SK-N-SH treated with all-trans-retinoic acid at 6 μM for 48 hours (cell line): ENCODE measurements at places on chromosomes 13 and 19.

GRCh38 chr13:43377149-43377548 is 353.8 kb downstream of the DNAJC15 start:
- no peak for ATAC-seq

- ATAC-seq = peak; percentile 87
Observed at GRCh38 chr19:48513289-48514122, 1.9 kb upstream of the LMTK3 start.

- no peak for ATAC-seq
Observed at GRCh38 chr19:19458110-19458816, 52.8 kb downstream of the GATAD2A start.

GRCh38 chr19:17060802-17061201 is 14.4 kb downstream of the HAUS8 start:
- ATAC-seq = no peak

- no peak for ATAC-seq
Observed at GRCh38 chr13:112938680-112939079, 30.3 kb upstream of the MCF2L start.

DNA sequence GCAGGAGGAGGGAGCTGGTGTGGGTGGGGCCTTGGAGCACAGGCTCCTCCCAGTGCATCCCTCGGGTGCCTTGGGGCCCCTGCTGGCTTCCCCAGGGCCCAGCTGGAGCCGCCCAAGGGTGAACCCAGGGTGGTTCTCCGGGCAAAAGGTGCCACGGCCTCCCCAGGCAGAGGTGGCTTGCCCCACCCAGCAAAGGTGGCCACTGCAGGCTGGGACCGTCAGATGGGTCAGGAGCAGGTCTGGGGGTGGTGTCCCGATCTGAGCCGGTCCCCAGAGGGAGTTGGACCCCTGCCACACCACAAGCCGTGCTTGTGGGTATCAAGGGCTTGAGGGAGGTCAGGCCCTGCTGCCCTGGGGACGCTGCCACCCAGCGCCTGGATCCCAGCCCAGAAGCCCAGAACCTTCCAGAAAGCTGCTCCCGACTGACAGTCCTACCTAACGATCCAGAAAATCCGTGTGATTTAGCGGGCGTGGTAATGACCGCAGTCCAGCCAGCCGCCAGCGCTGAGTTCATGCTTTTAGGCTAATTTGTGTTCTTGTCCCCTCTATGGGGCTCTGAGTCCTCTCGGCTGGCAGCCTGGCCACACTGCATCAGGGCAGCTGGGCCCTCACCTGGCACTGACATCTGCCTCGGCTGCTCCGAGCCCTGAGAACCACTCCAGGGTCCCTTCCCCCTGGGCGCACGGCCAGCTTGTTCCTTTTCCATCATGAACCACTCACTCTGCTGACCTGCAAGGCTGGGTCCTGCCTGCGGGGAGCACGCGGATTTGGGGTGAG is 5.0 kb upstream of the GRIN3B start:
- no peak for ATAC-seq

DNA sequence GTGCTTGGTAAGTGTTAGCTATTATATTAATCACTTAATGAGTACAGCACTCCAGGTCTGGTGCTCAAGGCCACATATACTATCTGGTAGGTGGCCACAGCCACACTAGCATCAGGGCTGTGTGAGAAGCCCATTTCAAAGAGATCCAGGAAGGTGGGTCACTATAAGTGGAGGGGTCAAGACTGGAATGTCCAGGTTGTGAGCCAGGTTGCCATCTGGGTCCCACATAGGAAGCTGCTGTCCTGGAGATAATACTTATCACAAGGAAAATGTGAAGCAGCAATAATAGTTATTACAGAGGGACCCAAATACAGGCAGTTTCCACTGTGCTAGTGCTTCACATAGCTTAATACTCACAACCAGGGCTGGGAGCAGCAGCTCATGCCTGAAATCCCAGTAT is 13.1 kb downstream of the C19orf47 start:
- no peak for ATAC-seq

DNA sequence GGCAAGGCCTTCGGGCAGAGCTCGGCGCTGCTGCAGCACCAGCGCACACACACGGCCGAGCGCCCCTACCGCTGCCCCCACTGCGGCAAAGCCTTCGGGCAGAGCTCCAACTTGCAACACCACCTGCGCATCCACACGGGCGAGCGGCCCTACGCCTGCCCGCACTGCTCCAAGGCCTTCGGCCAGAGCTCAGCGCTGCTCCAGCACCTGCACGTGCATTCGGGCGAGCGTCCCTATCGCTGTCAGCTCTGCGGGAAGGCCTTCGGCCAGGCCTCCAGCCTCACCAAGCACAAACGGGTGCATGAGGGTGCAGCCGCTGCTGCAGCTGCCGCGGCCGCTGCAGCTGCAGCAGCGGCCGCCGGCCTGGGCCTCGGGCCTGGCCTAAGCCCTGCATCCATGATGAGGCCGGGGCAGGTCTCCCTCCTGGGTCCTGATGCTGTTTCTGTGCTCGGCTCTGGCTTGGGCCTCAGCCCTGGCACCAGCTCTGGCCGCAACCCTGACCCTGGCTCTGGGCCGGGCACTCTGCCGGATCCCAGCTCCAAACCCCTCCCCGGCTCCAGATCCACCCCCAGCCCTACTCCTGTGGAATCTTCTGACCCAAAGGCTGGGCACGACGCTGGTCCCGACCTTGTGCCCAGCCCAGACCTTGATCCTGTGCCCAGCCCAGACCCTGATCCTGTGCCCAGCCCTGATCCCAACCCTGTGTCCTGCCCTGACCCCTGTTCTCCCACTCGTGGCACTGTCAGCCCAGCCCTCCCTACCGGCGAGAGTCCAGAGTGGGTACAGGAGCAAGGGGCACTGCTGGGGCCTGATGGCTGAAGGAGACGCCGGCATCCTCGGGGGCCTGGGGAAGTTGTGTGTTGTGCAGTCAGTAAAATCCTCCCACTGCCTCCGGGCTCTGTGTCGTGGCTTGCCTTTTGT is 2.0 kb upstream of the MCOLN1 start:
- ATAC-seq = no peak

DNA sequence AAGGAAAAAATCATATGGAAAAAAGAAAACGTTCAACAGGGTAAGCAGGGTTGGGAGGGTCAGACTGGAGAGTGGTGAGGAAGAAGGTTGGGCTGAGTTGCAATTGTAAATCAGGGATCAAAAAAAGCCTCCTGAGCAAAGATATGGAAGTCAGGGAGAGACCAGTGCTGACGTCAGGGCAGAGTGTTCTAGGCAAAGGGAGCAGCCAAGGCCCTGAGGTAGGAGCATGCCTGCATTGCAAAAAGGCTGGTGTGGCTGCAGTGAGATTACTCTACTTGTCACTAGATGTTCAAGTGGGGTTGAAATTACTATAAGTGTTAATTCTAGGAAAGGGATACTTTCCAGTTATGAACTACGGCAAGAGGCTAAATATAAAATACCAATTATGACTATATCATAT is 562.0 kb downstream of the MYO16 start:
- ATAC-seq = no peak

DNA sequence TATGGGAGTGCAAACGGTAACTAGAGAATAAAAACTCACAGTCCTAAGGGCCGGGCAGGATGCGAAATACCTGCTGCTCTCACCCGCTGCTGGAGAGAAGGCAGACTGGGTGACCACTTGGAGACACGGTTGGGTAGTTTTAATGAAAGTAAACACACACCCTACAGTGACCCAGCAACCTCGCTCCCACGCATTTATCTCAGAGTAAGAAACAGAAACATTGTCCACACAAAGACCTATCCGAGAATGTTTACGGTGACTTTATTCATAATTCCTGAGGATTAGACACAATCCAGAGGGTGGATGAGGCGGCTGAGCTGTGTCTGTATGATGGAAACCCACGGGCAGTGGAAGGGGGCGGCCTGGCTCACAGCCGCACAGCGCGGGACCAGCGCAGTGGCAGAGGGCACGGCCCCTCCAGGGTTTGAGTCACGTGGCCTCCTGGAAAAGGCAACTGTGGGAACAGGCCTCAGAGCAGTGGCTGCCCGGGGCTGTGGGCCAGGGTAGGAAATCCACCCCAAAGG is 73.5 kb upstream of the C13orf46 start:
- no peak for ATAC-seq

DNA sequence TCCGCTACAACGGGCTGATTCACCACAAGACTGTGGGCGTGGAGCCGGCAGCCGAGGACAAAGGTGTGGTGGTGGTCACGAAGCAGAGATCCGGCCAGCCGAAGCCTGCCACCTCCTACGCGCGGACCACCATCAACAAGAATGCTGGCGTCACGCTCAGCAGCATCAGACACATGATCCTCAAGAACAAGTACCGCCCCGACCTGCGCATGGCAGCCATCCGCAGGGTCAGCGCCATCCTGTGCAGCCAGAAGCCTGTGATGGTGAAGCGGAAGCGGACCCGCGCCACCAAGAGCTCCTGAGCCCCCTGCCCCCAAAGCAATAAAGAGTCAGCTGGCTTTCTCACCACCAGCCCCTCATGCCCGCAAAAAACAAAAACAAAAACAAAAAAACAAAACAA is 34.4 kb downstream of the ZNF44 start:
- ATAC-seq = no peak

DNA sequence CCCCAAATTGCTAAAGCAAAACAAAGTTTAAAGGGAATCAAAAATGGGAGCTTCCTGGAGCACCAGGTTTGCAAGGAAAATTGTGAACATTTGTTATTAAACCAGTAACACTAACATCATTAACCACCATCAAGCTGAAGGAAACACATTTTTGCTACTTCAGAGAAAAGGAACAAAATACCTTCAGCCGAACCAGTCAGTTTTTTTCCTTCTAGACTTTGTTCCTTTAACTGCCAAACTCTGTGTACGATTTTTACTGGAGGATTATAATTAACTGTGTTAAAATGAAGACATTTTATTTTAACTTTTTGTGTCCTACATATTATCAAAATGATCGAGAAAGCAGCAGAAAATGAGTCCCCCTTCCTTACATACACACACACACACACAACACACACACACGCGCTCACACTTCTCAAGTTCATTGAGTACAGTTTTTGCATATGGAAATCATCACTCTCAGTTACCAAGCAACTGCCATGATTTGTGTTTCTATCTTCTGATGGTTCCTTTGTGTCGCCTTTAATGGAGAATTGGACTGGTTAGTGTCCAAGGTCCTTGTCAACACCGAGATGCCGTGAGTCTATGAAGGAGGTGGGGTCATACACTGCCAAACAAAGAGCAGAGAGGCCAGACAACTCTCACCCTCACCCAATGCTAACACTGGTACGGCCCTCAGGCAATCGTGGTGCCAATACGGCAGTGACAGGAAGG is 9.8 kb upstream of the SERP2 start:
- ATAC-seq = no peak

DNA sequence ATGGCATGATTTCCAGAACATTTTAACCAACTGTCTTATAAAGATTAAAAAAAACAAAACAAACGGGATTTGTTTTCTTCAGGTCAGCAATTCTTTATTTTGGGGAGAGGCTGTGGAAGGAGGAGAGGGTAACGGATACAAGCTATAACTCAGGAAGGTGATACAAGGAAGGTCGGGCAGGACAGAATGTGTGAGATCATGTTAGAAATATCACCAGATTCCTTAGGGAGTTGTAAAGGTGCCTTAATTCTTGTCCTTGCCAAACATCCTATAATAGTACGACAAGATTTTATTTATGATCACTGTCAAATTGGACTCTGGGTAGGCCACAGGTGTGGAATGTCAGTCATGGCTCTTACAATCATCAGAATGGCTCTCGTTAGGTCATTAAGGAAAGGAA is 503.1 kb downstream of the DIAPH3 start:
- ATAC-seq = no peak

DNA sequence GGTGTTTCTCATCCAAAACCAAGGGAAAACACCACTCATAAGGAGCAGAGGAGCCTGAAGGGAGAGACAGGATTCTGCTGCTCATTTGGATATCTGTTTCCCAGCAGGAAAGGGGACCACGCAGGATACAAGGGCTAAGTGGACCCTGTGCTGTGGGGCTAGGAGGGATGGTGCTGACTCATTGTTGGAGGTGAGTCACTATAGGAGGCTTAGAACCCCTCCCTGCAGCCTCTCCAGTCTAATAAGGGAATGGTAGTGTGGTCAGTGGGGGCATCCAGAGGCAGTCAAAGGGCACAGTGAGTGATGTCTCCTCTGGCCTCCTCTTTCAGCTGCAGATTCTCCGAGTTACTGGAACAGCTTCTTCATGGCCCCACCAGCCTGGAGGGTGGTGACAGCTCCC is 442.3 kb downstream of the TUBA3C start:
- ATAC-seq = no peak

DNA sequence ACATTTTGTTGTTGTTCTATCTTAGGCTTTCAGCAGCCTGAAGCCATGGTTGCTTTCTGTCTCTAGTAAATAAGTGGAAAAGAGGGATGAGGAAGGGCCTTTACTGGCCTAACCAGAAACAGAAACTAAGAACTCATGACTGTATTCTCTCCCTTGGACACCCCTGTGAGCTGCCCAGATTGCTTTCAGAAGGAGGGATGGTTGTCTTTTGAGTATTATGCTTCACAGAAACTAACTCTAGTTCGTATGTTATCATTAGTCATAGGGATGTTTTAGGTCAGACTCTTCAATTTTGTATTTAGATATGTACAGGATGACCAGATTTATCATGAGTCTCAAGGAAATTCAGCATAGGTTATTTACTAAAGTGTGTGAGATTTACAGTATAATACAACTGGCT is 17.5 kb downstream of the BORA start:
- no peak for ATAC-seq

- no peak for ATAC-seq
Observed at GRCh38 chr19:44846455-44847143, 502 bp downstream of the NECTIN2 start.

DNA sequence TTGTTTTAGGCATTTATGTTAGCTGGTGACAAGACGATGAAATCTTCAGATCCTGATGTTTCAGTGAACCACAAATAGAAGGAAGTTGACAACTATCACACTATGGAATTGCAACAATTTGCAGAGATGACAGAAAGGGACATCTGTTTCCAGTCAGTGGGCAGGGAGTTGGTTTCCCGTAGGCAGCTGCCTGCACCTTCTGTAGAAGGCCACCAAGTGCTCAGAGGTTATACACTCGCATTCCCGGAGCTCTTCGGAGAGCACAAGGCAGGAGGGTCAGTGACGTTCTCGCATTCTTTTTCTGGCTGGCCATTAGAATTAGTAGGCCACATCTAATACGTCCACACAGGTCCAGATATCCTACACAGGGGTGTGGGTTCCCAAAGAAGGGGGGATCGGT is 129.4 kb downstream of the SHISA2 start:
- no peak for ATAC-seq
